Activated CD4-positive, alpha-beta T cell treated with anti-CD3 and anti-CD28 coated beads, Interleukin-10, Interleukin-2, amounts not matched to agents 100 ng/mL and 50 ng/mL, durations not matched to agents 16 hours and 8 hours (primary cell): ENCODE measurements at places on chromosomes 4 and X.

DNA sequence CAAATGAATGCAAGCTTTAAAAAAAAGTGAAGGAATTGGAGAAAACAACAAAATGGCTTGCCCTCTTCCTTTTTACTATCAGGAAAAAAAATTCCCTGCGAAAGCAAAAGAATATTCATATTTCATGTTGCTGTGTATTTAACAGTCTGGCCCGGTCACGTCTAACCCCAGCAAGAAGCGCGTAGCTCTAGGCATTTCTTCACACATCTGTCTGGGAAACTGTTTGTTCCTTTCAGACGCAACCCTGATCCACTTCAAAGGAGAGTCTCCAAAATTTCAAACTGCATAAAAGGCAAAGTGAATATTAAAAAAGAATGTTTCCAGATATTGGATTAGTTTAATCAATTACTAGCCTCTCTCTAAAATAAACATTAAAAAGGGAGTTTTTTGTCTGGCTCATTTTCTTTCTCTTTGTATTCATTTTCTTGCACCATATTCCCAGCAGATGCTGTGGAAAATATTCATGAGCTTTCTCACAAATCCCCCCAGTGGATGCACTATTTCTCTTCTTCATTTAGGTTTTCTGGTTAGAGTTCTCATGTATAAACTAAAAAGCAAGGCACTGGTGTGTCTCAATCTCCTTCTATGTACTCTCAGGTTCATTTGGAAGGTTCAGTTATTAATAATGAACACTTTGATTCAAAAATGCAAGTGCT is 145.3 kb downstream of the MID1 start:
- no peak for DNase-seq

DNA sequence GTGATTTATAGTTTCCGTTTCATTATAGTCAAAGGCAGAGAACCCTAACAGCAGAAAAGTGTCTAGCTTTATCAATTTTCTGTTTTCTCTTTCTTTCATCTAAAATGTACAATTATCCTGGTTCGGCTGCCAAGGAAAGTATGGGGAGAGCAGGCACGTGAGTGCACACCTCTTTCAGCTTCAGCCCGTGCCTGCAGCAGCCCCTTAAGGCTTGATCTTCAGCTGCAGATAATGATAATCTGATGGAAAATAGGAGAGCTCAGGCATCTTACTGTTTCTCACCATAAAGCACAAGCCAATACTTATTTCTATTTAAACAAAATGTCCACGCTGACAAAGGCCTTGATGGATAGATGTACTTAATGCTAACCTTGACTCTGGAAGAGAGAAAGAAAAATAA is 334.4 kb downstream of the UNC5C start:
- no peak for DNase-seq

GRCh38 chrX:10112510-10112909 is 44.3 kb upstream of the CLCN4 start:
- peak; percentile 65 for DNase-seq

DNA sequence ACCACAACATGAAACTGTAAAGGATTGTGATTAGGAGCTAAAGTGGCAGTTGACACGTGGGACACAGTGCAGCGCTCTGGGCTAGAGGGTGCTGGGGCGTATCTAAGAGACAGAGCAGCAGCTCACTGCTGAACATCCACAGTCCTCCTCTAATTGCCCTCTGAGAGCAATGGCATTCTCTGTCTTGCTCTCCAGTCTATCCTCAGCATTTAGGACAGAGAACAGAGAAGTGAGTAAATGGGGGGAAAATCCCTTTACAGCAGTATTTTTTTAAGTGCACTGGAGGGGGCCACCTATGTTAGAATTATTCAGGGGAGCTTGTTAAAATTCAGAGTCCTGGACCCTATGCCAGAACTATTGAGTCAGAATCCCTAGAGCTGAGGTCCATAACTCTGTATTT is 4.2 kb upstream of the TMEM154 start:
- DNase-seq: peak; percentile 14

- no peak for DNase-seq
Measured at GRCh38 chr4:160238790-160239189, 1135.9 kb downstream of the RAPGEF2 start.

DNA sequence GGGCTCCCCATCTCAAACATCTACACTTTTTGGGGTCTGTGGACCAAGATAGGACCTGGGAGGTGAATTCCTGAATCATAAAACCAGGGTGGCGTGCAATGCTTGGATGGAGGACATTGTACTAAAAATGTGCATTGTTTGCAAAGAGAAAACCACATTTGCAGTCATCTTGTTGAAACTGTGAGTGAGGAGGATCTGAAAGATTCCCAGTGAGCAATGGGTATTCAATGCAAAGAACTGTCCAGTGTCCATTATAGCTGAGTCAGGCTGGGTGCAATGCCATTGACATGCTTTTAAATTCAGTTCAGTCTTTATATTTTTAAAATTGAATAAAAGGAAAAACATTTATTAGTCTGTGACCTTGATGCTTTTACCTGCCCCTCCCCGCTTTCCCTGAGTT is 215.7 kb downstream of the STK32B start:
- no peak for DNase-seq

DNA sequence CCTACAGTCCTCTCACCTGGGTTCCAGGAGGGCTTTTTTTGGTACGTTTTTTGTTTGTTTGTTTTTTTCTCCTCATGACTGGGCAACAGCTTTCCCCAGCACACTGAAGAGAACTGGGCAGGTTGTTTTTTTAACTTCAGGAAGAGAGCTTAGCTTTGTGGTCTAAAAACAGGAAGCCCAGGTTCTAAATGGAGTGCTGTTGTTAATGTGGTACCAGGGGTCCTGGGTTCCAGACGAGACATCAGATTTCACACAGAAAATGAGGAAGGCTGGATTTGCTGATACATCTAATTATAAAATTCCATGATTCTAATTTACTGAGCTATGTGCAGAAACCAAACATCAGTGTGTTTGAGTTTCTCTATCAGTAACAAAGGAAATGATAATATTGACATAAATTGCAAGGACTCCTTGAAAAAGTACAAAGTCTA is 4.2 kb downstream of the MYOZ2 start:
- DNase-seq: no peak

DNA sequence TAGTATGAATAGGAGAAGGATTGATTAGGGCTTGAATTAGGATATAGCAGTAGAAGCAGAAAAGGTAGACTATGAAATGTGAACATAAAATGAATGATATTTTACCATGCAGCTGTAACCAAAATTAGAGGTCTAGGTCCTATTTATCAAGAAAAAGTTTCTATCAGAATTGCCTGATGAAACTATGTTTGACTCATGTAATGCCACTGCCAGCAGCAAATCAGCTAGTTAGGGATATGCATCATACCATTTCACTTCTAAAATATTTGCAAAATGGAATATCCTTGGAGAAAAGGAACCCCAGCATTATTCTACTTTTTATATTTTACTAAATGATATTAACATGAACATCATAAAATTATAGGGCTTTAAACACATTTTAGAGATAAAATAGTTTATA is 188.4 kb downstream of the WDFY3 start:
- DNase-seq: no peak

DNA sequence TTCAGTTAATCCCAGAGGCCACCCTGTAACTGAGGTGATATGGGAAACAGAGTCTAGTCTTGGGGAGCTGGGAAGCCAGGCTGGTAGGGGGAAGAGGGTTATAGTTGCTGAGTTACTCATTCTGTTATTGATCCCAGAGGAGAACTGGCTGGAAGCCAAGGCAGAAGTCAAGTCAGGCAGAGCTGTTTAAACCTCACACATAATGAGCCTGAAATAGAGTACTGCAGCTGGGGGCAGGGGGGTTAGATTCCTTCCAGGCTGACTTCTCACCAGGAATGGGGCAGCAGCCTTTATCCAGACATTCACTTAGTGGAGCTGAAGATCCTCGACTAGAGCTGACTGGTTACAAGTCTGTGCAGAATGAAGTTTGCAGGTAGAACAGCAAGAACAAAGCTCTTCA is 144.9 kb downstream of the C4orf33 start:
- DNase-seq: no peak

GRCh38 chrX:37926700-37927099 is 79.3 kb upstream of the DYNLT3 start:
- peak; percentile 38 for DNase-seq

DNA sequence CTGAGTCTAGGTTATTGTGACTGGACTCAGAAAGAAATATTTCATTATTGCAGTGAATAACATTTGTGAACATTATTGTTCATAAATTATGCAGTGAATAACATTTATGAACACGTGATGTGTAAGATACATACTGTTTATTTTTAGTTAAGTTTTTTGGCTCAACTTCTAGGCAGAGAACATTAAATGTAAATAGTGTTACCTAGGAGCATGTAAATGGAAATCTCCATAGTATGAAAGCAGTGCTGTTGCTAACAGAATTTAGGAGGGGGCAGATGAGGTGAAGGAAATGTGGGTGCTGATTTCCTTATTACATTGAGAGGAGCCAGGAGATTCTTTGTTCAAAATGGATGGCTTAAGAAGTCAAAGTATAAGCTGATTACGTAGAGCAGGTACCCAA is 45.0 kb downstream of the HTT start:
- no peak for DNase-seq

DNA sequence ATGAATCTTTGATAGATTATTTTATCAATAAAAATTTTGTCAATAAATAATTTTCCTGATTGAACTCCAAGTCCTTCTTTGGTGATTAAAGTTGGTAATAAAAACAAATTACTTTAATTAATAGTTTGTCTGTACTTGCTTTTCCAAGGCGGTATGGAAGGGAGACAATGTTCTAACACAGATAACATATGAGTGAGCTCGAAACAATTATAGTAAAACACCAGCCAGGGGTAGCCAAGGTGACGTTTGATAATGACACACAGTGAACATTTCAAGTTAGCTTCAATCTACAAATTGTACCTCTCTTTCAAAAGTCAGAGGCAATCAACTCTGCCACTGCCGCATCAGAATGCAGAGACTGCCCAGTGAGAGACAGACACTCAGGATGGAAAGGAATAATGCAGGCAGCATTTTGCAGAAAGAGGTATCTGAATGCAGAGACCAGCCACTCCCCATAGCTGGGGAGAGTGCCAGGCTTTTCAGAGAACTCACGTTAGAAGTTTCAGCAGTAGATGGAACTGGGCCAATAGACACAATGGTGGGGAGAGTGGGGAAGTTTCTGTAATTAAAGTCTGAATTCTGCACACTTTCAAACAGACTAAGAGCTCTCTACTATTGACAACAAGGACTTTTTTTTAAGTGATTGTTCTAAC is 18.1 kb upstream of the ATOH1 start:
- no peak for DNase-seq

DNA sequence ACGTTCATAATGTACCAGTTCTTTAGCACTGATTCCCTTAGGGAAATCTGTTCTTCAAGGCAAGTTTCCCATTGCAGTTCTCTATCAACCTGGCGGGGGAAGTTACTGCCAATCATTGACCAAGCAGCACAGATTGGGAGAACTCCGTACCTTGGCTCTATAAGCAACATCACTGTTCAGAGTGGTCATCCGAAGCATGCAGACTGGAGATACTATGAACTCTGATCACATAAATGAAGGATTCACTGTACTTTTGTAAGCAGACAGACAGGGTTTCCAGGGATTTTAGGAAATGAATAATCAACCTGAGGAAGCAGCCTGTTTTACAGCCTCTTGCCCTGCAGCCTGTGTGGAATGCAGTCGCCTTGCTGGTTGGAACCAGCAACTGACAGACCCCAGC is 63.8 kb upstream of the WWC2 start:
- DNase-seq: no peak

- DNase-seq: no peak
Measured at GRCh38 chrX:19661961-19662360, 146.7 kb upstream of the MAP3K15 start.

GRCh38 chr4:48449151-48449550 is 34.0 kb upstream of the SLC10A4 start:
- no peak for DNase-seq

DNA sequence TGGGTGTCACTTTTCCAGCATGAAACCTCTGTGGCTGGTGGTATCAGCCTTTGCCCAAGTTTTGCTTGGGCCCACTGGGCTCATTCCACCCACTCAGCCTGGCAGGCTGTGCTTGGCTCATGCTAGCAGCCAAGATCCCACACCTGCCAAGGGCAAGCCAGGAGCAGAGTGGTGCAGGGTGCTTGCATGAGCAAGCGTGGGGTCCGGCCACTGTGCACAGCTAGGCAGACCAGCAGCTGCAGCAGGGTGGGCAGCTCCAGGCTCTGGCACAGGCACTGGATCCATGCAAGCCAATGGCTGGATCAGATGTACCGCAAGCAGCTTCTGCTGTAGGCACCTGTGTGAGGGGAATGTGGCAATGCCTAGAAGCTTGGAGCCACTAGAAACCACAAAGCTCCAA is 253.9 kb downstream of the SPOCK3 start:
- no peak for DNase-seq

- no peak for DNase-seq
Measured at GRCh38 chrX:15653961-15654360, 10.6 kb downstream of the CLTRN start.

DNA sequence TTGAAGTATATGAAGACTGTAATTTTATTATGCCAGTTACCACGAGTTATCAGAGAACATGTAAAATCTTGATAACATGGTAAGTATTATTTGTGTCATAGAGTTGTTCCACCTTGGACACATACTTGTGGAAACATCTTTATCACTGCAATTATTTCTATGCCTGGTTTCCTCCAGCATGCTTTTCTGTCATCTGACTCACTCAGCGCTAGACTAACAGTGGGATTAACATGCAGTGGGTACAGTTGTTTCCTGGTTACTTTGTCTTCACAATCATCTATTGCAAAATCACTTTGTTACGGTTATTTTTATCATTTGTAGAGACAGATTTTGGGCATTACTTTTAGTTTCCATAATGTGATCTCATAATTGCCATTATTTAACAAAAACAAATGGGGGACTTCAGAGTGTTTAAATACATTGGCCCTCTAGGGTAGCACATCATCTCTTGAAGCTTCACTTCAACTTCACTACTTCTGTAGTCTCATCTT is at the start of gene STATH:
Gene STATH (plus strand): TSS at position 441 of the 491 bp plus-strand sequence. CDS start 2,472 bp downstream, outside the sequence.
- no peak for DNase-seq

- DNase-seq: no peak
Measured at GRCh38 chr4:2482192-2482591, 13.3 kb downstream of the RNF4 start.

GRCh38 chr4:3871181-3871852 is 105.1 kb downstream of the ADRA2C start:
- DNase-seq: peak; percentile 23

- no peak for DNase-seq
Measured at GRCh38 chr4:71151054-71151453, 157.6 kb downstream of the DCK start.

- DNase-seq: no peak
Measured at GRCh38 chr4:100366213-100366612, 151.6 kb downstream of the EMCN start.

GRCh38 chr4:72323227-72323626 is 245.8 kb downstream of the ADAMTS3 start:
- no peak for DNase-seq

DNA sequence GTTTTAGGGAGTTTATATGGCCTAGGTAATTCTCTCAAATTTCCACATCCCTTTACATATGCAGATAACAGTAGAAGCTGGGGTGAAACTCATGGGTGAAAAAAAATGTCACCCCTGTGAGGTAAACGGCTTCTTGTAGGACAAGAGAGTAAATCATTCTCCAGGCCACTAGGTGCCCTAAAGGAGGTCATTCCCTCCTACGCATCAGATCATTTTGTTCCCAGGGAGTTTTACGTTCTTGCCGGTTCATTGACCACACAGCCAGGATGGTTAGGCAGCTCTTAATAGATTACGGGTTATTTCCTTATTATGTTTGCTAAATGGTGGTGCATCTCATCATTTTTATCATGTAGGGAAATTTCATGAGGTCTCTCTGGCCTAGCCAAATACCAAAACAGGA is 225.8 kb upstream of the NOCT start:
- DNase-seq: no peak
